8988T (cell line): ENCODE measurements at places on chromosomes 3 and 15.

- no peak for DNase-seq
Observed at GRCh38 chr3:44968447-44968858, 7.5 kb downstream of the ZDHHC3 start.

- no peak for DNase-seq
Observed at GRCh38 chr15:87267798-87268197, 988.7 kb downstream of the NTRK3 start.

DNA sequence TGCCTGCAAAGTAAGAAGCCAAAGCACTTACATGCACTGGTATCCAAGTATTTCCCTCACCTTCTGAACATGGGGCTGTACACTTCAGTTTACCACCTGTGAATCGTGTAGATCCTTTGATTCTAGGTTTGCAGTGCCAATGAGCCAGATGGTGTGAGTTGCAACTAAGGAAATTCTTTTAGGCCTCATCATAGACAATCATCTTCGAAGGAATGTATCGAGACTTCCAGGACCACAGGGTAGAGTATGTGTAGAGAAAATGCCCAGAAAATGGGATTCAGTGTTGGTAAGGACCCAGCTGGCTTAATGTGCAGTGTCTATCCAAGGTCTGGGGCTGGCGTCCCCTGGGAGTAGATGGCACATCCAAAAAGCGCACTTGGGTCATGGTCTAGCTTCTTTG, 323.2 kb upstream of the TPM1 start:
- DNase-seq = no peak

DNA sequence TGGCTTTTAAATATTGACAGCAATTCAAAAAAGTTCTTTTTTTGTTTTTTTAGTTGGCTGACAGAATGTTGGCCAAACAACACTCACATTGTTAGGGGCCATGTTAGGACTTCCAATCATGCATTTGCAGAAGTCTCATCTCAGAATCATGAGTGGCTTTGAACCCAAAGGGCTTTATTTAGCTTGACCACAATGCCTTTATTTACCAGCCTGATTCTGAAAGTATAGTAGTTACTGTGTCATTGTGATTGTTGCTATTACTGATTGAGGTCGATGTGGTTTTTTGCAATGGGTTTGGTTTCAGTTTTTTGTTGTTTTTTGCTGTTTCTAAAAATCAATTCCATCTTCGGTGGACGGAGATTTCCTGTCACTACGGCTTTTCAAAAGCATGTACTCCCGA, 7.2 kb downstream of the GLDN start:
- DNase-seq = no peak

DNA sequence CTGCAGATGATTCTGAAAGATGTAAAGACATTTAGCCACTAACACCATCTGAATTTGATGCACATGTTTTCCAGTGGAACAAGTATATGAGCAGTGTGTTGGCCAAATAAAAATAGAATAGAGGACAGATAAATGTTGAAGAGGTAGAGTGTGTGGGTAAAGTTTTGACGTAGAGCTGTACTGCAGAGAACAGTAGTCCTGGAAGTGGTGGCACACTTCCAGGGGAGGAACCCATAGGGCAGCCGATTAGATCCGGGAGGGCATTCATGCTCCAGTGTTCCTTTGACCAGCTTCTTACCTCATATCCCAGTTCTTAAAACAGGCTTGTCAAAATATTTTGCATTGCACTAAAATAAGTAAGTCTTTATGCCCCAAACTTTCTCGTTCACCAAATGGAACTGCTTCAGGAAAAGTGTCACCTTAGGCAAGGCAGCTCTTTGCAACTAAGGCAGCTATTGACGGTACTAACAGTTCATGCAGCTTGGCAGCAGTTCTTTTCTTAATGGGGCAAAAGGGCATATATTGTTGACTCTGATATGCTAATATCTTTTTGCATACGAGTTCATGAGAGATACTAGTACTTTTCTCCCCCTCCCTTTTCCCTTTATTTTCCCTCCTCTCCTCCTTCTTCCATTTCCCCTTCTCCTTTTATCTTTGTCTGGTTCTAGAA, 429.3 kb upstream of the AZI2 start:
- no peak for DNase-seq

DNA sequence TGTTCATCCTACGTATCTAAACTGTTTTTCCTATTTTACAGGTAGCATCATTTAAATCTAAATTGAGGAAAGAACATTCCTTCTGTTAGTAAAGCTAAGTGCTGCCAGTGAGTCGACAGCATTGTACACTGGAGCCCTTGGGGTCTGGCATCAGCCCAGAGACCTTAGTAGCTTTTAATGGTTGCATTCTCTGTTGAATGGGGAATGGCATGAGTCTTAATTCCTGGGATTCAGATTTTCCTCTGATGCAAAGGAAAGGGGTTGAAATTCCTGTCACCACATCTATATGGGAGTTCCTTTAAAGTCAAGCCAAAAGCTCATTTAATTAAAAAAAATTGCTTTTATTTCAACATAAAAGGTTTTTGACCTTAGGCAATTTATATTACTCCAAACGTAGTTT, 148.4 kb upstream of the GBE1 start:
- DNase-seq = no peak

- DNase-seq = no peak
Observed at GRCh38 chr3:147688868-147689267, 279.7 kb downstream of the ZIC1 start.

GRCh38 chr3:172101107-172101506, 61.7 kb downstream of the FNDC3B start:
- no peak for DNase-seq

- DNase-seq = no peak
Observed at GRCh38 chr3:88640581-88640980, 466.8 kb upstream of the EPHA3 start.

DNA sequence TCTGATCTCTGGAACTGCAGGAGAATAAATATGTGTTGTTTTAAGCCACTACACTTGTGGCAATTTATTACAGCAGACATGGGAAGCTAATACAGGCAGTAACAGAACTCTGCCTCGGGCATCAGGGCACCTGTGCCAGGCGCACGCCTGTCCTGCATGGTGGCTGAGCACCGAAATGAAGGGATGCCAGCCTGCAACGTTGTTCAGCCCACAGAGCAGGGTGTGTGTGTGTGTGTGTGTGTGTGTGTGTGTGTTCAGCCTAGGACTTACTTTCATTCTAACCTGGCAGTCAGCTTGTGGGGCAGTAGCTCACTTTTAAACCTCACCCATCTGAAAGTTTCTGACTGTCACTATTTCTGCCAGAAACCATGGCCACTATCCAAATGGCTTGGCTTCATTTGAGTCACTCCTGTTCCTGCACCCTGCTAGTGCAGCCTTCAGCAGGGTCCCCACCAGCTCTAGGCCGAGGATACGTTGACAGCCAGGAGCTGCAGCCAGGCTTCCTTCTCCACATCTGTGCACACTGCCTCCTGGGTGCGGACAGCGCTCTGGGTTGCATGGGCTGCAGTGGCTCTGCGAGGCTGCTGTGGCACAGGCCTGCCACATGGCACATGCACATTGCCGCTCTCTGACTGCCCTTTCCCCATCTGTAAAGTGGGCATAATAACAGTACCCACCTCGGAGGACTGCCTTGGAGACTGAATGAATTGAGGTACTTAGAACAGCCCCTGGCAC, 4.5 kb downstream of the UROC1 start:
- DNase-seq = no peak

GRCh38 chr3:79032686-79033318, 735.0 kb downstream of the ROBO1 start:
- DNase-seq = no peak

- no peak for DNase-seq
Observed at GRCh38 chr3:155712008-155712407, 32.9 kb downstream of the PLCH1 start.

- DNase-seq = no peak
Observed at GRCh38 chr3:99418709-99419108, 219.7 kb upstream of the COL8A1 start.

DNA sequence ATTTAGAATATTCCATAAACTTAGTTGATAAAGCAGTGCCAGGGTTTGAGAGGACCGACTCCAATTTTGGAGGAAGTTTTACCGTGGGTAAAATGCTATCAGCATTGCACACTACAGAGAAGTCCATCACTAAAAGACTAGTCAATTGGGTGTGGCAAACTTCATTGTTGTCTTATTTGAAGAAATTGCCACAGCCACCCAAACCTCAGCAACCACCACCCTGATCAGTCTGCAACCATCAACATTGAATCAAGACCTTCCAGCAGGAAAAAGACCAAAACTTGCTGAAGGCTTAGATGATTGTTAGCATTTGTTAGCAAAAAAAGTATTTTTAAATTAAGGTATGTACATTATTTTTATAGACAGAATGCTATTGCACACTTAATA, 60.5 kb downstream of the KLF13 start:
- no peak for DNase-seq

- no peak for DNase-seq
Observed at GRCh38 chr15:47733085-47733484, 15.8 kb downstream of the SEMA6D start.

- no peak for DNase-seq
Observed at GRCh38 chr3:132405609-132406299, 11.5 kb upstream of the DNAJC13 start.

DNA sequence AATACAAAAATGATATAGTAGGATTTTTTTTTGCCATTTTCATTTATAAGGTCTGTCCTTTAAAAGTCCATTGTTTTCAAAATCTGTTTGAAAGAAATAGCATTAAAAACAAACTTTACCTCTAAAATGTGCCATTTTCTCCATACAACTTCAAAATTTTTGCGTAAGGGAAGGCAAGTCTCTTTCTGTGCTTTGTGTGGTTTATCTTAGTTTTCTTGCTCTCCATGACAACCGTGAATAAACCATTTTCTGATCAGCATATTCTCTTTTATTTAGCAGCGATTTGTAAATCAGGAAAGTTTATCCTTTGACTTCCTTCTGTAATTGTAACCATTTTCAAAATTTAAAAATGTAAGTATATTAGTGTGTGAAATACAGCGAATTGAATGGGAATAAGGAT, 147.9 kb upstream of the CGNL1 start:
- DNase-seq = no peak

DNA sequence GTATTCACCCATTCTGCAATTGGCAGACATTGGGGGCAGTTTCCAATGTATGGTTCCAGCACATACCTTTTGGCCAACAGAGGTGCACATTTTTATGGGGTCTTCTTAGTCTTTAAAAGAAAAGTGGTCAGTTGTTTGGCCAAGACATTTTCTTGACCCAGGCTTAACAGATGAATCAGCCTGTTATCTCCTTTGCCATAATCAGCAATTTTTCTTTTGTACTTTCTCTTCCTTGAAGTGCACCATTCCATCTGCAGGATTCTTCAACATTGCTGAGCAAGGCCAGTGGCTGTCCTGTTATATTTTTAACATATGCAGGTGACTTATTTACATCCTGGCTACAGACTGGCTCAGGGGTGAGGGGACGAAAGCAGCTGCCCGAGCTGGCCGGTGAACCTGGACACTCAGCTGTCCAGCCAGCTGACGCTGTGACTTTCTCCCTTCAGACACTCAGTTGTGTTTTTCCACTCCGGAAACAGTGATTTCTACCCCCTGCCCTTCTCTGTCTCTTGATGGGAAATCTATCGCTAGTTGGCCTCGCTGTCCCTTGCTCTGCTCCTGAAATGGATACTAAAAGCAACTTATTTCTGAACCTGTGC, 96.5 kb upstream of the TNFAIP8L3 start:
- no peak for DNase-seq

DNA sequence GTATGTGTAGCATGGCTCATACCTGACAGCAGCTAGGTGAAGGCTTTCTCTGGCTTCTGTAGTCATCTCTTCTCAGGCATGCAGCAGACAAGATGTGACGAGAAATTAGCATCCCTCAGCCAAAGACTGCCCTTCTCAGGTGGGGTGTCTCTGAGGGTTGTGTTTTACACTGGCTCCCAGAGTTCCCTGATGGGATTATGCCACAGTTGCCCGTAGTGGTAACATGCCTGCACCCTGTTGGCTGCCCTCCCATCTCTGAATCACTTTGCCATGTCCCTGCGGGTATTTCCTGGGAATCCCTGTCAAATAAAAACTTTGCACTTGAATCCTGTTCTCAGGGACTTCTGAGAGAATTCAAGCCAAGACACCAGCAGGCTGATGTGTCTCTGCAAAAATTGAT, 70.5 kb downstream of the LRTM1 start:
- no peak for DNase-seq

DNA sequence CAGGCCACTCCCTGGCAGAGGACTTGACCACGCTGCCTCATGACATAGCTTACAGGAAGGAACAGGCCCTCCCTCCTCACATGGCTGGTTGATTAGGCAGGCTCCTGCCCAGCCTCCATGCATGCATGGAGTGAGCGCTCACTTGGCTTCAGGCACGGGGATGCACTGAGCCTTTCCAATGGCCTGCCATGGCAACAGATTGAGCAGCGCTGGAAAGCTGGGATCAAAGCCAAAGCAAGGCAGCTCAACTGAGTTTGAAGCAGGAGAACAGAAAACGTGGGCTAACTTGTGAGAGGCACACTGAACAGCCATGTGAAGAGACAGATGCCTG, 5.9 kb upstream of the GRAMD2A start:
- no peak for DNase-seq
